ENCODE measurements at places on chromosomes 6 and 20.

DNA sequence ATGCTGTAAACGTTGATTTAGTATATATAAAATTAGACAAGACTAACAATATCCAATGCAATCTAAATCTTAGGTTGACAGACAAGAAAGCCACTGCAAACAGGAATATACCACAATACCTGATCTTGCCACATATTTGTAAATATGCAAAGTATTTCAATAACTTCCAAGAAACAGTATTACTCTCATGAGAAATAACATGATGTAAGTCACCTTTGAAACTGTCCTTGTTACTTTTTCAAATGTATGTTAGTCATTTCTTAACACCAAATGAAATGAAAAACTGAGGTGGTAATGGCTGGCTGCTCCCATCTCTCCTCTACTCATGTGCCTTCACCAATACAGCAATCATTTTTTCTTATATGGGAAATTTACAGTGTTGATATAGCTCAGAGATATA is 118.7 kb downstream of the ATG5 start:
- DNase-seq = no peak

DNA sequence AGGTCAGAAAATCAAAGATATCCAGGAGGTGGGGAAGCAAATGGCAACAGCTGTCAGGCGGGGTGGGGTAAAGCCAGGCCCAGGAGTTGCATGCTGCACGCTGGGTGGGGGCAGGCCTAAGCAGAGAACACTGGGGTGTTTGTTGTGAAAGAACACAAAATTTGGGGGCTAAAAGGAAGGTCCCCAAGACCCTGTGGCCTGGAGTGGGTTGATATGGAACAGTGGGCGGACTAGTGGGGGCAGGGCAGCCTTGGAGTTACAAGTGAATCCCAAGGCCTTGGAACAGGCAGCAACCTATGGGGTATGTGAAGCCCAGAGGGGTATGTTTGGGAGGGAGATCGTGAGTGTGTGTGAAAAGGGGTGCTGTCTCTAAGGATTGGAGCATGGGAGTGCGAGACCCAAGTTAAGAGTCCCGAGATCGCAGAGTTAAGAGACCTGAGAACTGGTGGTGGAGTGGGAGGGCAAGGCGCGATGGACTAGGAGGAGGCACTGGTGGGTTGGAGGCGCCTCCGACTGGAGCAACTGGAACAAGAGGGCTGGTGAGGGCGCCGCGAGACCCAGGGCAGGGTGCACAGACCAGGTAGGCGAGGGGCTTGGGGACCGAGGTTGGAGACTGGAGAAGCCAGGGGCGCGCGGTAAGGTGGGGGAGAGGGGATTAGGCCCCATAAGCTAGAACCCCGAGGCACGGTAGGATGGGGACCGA is 658 bp downstream of the CUL7 start:
- DNase-seq = peak; percentile 45

GRCh38 chr6:6631053-6631452 is 42.5 kb downstream of the LY86 start:
- no peak for DNase-seq

DNA sequence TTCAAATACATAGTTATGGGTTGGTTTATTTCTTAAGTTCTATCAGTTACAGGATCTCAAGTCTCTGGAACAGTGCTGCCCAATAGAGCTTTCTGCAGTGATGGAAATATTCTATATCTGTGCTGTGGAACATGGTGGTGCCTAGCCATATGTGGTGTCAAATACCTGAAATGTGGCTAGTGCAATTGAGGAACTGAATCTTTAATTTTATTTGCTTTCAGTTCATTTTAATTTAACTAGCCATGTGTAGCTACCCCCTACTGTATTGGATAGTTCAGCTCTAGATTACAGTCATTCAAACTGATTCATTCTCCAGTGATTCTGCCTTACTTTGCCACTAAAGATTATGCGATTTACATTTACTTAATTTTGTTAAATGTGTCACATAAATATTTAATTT is 503.2 kb downstream of the CDKAL1 start:
- no peak for DNase-seq

DNA sequence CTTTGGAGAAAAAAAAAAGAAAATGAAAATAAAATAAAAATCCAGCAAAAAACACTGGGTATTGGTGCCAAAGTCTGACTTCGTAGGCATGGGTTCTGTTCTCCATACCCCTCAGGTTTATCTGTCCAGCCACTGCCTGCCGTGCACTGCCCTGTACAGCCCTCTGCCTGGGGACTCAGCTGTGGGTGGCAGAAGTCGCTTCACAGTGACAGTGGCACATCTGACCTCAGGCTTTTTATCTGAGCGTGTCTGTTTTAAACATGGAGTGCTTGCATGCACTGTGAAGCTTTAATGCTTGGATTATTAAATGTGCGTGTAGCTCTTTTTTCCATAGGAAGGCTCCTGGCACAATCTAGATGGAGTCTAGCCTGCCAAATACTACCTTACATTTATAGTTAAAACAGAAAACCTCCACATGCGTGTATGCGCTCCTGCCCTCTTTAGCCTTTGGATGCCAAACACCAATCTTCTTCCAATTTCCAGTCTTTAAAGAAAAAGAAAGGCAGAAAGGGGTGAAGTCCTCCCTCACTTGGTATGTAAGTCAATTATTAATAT is 375.5 kb downstream of the UTRN start:
- DNase-seq = no peak

GRCh38 chr20:10076126-10077080 is 41.6 kb downstream of the ANKEF1 start:
- DNase-seq = no peak

- no peak for DNase-seq
Observed at GRCh38 chr20:51091406-51092195, 68.7 kb upstream of the KCNG1 start.

- DNase-seq = no peak
Observed at GRCh38 chr20:9022376-9022775, 46.5 kb upstream of the PLCB4 start.

DNA sequence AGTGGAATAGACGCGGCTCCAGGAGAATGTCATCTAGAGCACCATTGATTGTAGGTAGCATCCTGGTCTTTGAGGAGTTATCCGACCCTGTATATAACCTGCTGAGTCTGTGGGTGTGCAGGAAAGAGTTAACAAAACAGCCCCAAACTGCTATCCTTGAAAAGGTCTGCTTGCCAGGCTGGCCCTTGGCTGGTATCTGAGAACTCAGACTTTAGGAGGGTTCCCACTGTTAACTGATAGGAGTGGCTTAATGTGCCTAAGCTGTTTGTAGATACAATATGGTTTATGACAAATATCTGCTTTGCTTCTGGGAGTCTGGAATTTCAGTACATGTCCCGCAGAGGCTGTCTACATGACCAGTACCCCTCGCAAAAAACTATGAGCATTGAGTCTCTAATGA is 27.6 kb upstream of the MCUR1 start:
- no peak for DNase-seq

DNA sequence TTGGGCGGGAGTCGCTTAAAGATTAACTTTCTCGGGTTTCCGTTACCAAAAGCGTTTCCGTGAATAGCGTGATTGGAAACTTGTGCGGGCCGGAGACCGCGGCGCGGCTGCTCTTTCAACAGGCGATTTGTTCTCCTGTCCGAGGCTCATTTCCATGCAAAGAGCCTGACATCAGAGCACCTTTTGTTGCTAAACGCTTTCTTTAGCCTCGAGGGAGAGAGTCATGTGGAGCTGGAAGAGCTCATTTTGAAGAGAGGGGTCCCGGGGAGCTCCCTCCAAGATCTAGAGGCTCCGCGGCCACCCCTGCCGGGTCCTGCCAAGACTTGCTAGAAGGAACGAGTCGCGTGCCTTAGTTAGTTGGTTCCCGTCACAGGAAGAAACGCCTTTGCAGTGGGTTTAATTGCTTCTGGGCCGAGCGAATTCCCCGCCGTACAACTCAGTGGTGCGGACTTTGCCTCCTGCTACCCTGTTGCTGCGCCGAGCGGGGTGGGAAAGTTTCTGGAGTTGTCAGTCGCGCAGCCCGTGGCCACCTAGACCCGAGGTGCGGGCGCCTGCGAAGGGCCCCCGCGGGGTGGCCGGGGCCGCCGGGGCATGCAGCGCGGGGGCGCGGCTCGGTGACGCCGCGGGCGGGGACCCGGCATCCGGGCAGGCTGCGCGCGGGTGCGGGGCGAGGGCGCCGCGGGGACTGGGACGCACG is at the start of gene SASH1:
Gene SASH1, plus strand, starts transcription at position 489 of the 697 bp plus-strand sequence. CDS start 230 bp downstream, outside the sequence.
- no peak for DNase-seq

GRCh38 chr6:97282238-97282725 is 734 bp downstream of the MMS22L start:
- peak; percentile 3 for DNase-seq

DNA sequence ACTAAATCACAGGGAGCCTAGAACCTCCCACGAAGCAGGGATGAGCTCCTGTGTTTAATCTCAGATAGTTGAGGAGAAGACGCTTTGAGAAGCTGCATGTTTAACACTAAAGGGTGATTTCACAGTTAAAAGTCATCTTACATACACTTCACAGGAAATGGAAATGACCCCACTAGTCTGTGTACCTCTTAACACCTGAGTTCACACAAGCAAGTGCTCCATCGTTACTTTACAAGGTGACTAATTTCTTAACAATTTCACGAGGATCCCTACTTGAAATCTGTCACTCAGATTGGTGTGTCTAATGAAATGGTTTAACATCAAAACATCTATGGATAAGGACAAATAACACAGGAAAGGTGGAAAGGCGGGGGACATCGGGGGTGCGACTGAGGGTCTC is 93.8 kb upstream of the RPS6KA2 start:
- no peak for DNase-seq

DNA sequence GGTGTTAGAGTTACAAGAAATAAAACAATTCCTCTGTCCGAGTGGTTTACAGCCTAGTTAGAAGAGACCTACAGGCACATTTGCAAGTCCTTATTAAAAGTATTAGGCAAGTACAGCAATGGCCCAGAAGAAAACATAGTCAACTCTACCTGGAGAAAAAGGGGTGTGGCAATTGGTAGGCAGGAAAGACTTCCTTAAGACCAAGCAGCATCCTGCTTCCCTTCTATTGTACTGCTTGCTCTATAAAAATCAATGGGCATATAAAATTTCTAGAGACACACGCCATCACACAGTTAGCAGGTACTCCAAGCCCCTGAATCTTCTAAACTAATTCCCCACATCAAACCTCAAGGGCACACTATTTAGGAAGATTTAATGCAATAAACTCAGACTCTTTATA is 185.6 kb downstream of the ATXN1 start:
- DNase-seq = no peak

GRCh38 chr6:46271107-46271506 is 100.3 kb upstream of the ENPP5 start:
- no peak for DNase-seq

DNA sequence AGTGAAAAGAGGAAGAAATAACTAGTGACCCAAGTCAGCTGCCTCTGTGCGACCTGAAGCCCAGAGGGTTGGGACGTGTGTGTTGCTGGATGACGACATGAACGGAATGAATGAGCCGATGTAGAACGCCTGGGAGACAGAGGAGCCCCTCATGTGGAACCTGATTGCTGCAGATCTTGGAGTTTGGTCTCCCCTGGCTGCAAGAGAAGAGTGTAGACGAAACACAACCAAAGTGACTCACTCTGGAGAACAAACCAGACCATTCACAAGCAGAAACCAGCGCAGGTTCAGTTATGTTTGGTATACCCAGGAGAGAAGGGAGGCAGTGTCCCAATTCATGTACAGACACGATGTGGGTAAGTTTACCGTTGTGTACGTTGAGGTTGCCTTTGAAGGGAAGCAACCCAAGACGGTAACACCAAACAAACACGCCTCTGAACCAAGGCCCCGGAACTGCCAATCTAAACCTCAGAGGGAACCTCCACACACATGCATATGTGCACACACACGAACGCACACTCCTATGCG is 265.9 kb downstream of the BMP7 start:
- DNase-seq = no peak

All from RPMI8226 (cell line).